ENCODE measurements at places on chromosomes 11 and 22.

GRCh38 chr11:130583801-130584211, 135.4 kb downstream of the ADAMTS15 start:
- DNase-seq, result no peak

DNA sequence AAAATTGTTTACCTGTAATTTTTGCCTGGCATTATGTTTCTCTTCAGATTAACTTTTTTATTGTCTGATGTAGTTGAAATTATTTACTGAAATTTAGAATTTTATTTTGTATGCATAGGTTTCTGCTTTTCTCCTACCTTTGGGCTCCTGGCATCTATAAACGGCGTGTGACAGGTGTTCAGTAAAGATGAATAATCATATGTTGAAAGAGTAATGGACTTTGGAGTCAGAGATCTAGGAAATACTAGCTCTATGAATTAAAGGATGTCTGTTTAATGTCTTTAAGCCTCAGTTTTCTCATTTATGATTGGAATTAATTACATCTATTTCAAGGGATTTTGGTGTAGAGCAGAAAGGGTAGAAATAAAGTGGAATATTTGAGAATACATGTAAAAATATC, 7.2 kb upstream of the ANGPTL5 start:
- DNase-seq, result no peak

DNA sequence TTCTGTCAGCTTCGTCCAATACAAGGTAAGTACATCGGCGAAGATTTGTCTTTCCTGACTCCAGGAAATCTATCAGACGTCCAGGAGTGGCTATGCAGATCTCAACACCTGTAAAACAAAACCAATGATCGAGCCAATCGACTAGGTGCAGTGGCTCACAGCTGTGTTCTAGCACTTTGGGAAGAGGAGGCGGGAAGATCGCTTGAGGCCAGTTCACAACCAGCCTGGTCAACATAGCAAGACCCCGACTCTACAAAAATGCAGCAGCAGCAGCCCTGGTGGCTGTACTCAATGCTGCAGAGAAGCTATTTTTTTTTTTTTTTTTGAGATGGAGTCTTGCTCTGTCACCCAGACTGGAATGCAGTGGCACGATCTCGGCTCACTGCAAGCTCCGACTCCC, 11.2 kb downstream of the DDX17 start:
- DNase-seq, result no peak

- DNase-seq, result no peak
Measured at GRCh38 chr22:29693161-29693560, 26.6 kb upstream of the CABP7 start.

DNA sequence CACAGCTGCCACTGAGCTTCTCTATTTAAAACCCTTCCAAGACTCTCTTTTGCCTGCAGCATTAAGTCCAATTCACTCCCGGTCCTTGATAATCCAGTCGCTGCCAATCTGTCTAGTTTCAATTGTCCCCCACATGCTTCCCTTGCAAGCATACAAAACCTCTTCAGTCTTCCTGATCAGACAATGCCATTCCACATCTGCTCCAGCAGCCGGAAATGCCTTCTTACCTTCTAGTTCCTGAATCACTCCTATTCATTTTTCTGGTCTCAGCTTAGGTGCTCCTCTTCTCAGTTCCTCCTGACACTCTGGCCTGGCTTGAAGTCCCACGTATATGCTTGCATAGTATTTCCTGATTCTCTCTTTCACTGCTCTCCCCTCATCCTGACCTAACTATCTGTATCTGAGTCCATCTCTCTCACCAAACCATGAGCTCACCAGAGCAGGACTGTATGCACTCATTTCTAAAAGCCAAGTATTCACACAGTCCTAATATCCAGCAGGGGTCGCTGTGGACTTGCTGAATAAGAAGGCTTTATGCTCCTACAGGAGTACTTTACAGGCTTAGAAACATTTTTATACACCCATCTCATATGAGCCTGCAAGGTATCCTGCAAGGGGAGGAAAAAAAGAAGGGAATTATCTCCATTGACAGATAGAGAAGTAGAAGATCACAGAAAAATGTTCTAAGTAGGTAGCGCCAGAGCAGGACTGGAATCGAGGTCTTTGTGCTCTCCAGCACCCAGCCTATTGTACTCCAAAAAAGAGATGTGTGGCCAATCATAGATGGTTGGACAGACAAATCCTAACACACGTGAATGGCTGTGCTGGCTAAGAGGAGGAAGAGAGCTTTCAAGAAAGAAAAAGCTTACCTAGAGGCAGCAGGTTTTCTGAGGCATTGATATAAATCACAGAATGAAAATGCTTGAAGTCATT, 19.2 kb downstream of the XRRA1 start:
- peak; percentile 56 for DNase-seq

- no peak for DNase-seq
Measured at GRCh38 chr11:83815736-83816135, 529.6 kb upstream of the CCDC90B start.

GRCh38 chr11:100872951-100873740, 186.1 kb downstream of the ARHGAP42 start:
- no peak for DNase-seq

GRCh38 chr11:82216927-82217570, 516.6 kb downstream of the FAM181B start:
- no peak for DNase-seq

DNA sequence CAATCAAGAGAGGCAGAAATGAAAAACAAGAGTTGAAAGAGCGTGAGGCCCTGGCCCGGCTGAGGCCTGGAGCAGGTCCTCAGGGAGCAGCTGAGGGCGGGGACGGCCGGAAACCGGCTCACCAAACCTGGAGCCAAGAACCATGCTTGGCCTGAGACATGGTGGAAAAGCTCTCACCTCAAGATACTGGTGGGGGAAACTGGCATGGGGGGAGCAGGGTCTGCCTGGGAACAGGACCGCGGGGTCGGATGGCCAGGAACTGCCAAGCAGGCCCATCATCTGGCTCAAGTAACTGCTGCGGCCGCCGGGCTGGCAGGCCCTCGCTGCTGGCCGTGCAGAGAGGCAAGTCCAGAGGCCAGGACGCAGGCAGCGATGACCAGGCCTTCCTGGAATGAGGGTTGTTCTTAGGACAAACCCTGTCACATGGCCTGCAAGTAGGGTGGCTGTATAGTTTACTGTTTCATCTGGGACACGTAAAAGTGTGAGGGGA, 18.9 kb upstream of the WNT11 start:
- no peak for DNase-seq

- no peak for DNase-seq
Measured at GRCh38 chr22:45531441-45532234, 29.0 kb downstream of the FBLN1 start.

DNA sequence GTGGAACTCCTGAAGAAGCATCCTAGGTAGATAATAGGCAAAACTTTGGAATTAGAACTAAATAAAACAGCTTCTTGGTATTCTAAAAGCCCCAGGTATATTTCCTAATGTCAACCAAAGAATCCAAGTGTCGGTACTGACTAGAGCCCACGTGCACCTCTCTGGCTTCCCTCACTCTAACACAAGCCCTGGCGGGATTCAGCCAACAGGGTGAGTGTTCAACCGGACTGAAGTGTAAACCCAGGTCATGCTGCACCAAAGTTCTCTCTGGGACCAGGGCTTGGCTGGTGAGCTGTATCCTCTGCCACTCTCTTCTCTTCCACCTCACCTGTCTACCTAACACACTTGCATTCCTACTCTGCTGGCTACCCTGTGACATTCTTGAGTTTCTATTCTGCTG, 40.1 kb downstream of the USP28 start:
- DNase-seq, result no peak

DNA sequence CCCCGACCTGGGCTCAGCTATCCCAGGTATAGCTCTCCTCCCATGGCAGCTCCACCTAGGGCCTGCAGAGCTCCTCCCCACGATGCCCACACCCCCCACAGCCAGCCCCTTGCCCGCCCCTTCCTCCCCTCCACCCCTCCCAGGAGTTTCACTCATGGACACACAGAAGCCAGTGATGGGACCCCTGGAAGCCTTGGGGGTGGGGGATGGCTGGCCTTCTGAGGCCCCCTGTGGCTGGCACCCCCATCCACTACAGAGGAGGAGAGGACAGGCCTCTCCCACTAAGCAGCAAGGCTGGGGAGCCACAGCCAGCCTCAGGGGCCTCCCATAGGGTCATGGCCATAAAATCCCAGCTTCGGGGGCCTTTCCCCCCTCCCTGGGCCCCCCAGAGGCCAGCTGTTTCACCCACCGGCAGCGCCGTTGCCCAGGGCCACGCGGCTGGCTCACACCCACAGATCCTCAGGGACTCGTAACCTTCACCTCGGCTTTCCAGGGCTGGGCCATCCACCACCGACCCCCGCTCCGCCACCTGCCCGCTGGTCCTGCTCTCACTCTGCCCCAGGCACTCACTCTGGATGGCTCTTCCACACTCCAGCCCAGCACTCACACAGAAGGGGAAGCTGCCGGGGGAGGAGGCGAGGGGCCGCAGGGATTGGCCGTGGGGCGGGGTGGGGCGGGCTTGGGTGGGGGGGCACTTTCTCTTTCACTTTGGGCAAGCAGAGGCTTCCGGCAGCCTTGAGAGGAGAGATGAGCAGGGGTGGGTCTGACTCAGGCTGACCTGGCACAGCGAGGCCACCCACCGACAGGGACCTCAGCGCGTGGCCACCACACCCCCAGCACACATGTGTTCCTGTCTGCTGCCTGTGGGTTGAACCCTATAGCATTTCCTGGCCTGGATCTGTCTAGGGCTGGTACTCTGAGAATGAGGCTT, 2.2 kb downstream of the SLC25A22 start:
- peak; percentile 82 for DNase-seq

GRCh38 chr11:64245401-64245796, 1.3 kb downstream of the PPP1R14B start:
- DNase-seq, result peak; percentile 55

- DNase-seq, result no peak
Measured at GRCh38 chr22:30040499-30041260, 39.6 kb upstream of the HORMAD2 start.

GRCh38 chr11:68090706-68091105, 30.5 kb downstream of the CHKA start:
- DNase-seq, result no peak

DNA sequence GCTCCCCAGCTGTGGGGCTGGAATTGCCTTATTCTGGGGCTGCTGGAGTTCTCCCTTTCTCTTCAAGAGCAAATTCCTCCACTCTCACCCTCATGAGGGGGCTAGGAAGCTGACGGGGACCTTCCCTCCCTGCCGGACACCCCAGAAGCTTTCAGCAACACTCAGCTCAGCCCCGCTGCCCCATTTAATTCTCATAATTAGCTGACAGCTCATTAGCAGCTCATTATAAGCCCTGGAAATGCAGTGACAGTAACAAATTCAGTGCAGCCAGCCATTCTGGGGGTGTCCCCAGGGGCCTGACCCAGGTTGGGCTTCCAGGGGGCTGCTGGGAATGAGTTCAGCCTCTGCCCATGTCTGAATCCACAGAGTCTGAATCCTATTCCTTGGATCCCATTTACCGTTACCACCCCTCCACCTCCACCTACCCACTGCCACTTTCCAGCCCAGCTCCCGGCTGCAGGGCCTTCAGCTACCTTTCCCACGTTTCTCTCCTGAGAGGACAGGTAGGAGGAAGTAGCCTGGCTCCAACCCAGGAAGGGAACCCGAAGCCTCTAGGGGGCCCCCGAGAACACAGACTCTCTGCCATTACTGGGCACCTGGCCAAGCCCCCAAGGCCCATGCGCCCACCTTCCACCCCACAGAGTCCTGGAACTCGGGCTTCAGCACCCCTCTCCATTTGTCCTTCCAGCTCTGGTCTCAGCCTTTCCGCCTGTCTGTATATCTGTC, 101.7 kb upstream of the LMO1 start:
- no peak for DNase-seq

GRCh38 chr11:119786431-119787073, 57.6 kb upstream of the NECTIN1 start:
- DNase-seq, result no peak

DNA sequence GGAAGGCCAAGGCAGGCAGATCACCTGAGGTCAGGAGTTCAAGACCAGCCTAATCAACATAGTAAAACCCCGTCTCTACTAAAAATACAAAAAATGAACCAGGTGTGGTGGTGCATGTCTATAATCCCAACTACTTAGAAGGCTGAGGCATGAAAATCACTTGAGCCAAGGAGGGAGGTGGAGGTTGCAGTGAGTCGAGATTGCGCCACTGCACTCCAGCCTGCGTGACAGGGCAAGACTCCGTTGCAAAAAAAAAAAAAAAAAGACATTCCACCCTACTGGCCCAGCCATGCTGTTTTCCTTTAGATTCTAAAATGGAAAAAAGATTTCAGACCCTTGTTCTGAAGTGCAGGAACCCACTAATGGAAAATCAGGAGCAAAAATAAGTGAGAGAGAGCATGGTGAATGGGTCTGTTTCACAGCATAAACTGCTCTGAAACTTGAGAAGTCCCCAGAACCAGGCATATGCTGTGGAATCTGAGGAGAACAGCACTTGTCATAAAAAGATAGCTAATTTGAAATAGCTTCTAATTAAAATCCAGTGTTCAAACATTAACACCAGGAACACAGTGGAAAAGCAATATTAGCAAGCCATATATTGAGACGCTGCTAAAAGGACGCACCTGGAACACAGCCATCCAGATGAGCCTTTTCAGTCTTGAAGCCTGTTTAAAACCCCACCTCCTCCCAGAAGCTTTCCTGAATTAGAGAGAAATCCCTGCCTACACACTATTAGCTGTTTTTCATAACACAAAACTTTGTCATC, 66.3 kb upstream of the CHRM4 start:
- no peak for DNase-seq

DNA sequence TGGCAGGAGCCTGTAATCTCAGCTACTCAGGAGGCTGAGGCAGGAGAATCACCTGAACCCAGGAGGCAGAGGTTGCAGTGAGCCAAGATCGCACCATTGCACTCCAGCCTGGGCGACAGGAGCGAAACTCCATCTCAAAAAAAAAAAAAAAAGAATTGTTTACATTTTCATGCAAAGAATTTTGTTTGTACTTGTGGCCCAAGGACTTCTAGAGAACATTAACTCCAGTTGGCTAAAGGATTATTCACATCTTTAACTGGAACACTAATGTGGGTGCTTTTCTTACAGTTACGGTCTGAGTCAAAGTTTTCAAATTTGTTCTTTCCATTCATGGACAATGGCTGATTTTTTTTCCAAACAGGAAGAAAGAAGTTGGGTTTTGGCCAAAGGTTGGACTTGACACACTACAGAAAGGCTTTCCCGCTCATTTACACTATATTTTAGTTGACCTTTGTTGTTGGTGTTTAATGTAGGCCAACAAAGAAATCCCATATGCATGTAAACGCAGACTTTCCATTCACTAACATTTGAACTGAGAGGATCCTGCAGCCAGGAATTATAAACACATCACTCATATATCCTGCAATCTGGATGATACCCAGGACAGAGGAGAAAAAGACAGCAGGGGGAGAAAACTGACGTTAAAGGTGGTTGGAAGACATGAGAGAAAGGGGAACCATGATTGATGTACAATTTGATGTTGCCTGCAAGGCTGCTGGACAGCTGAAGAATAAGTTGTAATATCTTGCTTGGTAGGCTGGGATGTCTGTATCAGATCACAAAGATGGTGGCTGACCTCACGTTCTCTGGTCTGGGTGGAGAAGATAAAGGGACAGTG, 13.1 kb downstream of the POU2AF1 start:
- DNase-seq, result no peak
